ENCODE measurements at places on chromosomes 3 and 15. TPM values are rescaled to one million over a fixed set of nuclear protein-coding genes. Genes with fewer than 3 reads are reported as not detected.

FRMD5 gene
- not detected for total RNA-seq

TMEM158 gene
- total RNA-seq, result 1.7 TPM

SCN5A gene
- 0.30 TPM for total RNA-seq

CCR8 gene
- total RNA-seq, result not detected

ZNF620 gene
- 6.3 TPM for total RNA-seq

DNA sequence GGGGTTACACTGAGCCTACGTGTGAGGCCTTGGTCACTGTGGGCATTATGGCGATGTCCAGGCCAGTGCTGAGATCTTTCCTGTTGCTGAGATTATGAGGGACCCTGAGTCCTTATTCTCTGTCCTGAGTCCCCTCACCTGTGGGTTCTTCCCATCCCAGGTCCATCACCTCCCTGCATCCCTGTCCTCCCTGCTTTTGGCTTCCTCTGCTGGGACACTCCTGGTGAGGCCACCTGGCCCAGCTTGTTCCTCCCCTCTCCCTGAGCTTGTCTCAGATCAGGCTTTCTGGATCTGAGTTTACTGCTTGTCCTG lies 36.1 kb downstream of the AMOTL2 start:
- H3K4me3 ChIP-seq, result no peak overlapping the region
- H3K27ac ChIP-seq, result no peak overlapping the region
- H3K27me3 ChIP-seq, result no peaks in the 10 kb centered on the region

- no peak overlapping the region for H3K27ac ChIP-seq
- H3K4me1 ChIP-seq, result no peaks in the 10 kb centered on the region
- H3K27me3 ChIP-seq, result no peaks in the 10 kb centered on the region
Observed at GRCh38 chr15:82018201-82018600, 27.6 kb downstream of the MEX3B start.

DNA sequence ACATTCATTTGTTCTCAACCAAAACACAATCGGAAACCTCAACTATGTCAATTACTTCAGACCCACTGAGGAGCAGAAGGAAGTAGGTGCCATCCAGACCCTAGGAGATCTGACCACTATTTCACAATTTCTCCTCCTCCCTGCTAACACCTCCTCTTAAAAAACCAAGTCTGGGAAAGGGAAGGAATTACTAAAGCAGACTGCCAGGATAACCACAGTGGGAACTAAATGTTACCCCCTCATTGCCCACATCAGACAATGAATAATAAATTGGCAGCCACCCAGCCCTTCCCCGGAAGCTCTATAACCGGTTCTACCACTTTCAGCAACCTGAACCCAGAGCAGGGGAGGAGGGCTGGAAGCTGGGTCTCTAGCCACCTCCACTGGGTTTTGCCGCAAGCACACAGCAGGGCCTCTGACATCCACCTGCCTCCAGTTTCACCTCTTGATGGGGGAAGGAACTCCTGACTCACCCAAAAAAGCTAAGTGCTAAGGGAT lies 17.6 kb downstream of the C15orf62 start:
- H3K4me3 ChIP-seq, result no peak overlapping the region
- H3K27me3 ChIP-seq, result no peaks in the 10 kb centered on the region
- DNase-seq, result no peak
- H3K27ac ChIP-seq, result peak overlapping the region; percentile 64
- no peaks in the 10 kb centered on the region for H3K36me3 ChIP-seq

DNA sequence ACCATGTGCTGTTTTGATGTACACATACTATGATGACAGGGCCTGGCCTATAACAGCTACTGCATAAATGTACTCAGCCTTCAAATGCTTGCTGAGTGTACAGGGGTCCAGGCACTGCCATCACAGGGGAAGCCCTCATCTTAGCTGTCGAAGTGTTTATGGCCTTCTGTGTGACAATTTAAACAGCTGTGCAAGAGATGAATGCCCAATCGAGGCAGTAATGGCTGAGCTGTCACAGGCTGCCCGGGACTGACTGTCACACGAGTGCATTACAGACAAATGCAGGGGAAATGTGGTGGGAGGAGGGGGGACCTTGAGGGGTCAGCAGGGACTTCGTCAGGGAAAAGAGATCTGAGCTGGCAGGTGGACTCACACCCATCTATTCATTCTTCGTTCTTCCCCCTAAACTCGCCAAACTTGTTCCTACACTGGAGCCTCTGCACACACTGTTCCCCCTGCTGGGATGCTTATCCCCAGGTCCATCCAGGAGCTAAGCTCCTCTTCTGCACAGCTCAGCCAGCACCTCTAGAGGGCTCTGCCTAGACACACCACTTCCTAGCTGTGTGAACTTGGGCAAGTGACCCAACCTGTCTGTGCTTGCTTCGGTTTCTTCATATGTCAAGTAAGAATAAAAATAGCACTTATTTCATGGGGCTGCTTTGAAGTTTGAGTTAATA lies 156.2 kb upstream of the IQSEC1 start:
- H3K36me3 ChIP-seq, result no peaks in the 10 kb centered on the region
- peaks cover 11% of the 10 kb centered on the region for H3K4me1 ChIP-seq
- no peak for DNase-seq
- H3K4me3 ChIP-seq, result no peak overlapping the region
- no peak overlapping the region for H3K27ac ChIP-seq

DNA sequence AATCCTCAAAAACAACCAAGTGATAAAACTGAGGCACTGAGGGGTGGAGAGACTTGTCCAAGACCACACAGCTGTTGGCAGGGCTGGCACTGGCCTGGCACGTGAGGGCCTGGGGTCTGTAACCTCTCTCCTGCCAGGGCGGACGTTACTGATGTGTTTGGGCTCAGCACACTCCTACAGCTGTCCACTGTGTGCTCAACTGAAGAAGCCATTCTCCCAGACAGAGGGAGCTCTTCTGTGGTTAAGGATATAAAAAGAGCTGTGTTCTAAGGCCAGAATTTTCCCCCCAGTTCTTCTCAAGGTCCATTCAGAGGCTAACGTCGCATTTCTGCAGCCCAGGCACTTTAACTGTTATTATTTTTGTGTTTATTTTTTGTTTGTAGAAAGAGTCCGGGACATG lies 429.0 kb upstream of the ATP11B start:
- H3K27ac ChIP-seq, result no peak overlapping the region
- no peaks in the 10 kb centered on the region for H3K36me3 ChIP-seq
- no peaks in the 10 kb centered on the region for H3K4me1 ChIP-seq
- DNase-seq, result peak; percentile 31

DNA sequence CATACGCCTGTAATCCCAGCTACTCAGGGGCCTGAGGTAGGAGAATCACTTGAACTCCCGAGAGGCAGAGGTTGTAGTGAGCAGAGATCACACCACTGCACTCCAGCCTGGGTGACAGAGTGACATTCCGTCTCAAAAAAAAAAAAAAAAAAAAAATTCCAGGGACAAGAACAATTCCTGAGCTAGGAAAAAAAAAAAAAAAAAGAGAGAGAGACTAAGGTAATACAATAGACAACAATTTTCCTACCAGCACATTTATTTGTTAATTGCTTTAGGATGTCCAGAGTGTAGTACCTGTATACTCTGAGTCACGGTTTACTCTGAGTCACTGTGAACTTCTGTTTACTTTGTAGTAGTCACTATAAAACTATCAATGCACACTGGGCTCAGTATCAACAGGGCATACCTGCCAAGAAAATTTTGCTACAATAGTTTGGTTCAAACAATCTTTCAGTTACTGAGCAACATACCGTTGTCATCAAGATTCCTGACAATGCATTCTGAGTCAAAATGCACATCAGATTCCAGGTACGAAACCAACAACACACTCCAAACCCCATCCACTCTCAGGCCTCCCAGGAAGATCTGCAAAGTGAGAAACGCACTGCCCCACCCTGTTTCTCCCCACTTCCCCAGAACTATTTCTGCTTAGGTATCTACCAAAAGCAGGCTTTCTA lies 28.3 kb downstream of the IGF2BP2 start:
- H3K4me1 ChIP-seq, result peaks cover 8% of the 10 kb centered on the region
- no peak overlapping the region for H3K4me3 ChIP-seq
- no peak for DNase-seq
- H3K27ac ChIP-seq, result no peak overlapping the region

DNA sequence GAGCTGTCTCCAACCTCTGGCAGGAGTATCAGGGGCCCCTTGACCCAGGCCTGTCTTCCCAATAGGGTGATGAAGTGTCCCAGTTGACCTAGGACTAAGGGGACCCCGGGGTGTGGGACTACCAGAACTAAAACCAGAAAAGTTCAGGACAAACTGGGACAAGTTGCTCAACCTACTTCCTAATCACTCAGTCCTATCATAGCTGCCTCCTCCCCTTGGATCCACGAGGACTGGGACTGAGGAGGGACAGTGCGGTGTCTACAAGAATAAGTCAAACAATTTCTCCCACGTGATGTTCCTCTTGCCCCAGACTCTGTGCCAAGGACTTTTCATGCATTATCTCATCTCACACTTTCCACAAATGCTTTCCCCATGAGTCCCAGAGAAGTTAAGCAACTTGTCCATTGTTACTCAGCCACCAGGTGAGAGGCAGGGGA lies 49.4 kb upstream of the SLCO2A1 start:
- H3K27ac ChIP-seq, result no peak overlapping the region
- no peaks in the 10 kb centered on the region for H3K27me3 ChIP-seq
- H3K4me1 ChIP-seq, result no peaks in the 10 kb centered on the region
- no peak overlapping the region for H3K4me3 ChIP-seq

DNA sequence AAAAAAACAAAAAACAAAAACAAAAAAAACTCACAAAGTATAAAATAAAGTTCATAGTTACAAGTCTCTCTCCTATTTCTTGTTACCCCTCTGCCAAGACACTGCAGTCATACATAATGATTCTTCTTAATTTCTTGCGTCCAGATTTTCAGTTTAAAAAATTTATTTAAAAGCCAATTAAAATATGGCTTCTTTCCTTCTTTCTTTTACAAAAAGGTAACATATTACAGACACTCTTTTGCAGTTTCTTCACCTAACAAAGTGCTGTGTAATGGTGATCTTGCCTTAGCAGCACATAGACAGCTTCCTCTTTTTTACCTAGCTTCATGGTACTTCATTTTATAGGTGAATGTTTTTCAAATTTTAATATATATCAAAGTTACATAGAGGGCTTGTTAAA lies 136.1 kb upstream of the SGO1 start:
- H3K36me3 ChIP-seq, result no peaks in the 10 kb centered on the region
- no peaks in the 10 kb centered on the region for H3K4me1 ChIP-seq
- no peak overlapping the region for H3K27ac ChIP-seq
- H3K4me3 ChIP-seq, result no peak overlapping the region
- no peak for DNase-seq

DNA sequence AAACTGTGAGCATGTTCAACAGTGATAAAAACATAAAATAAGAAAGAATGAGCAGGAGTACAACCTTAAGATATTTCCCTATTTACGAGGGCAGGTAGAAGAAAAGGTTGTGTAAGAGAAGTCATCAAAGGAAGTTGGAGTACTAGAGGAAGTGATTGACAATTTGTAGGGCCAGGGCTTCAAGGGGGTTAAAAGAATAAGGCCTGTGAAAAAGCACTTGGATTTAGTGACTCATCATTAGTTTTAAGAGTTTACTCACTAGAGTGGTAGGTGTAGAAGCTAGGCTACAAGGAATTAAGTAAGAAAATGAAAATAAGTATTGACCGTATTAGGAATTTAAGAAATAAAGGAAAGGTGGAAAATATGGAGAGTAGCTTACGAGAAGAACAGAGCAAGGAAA lies 23.6 kb downstream of the KCNMB3 start:
- H3K36me3 ChIP-seq, result peaks cover 66% of the 10 kb centered on the region
- H3K4me1 ChIP-seq, result no peaks in the 10 kb centered on the region
- no peak overlapping the region for H3K27ac ChIP-seq
- no peak overlapping the region for H3K4me3 ChIP-seq

GRCh38 chr15:42239528-42240182 lies 31.6 kb upstream of the VPS39 start:
- H3K27me3 ChIP-seq, result no peaks in the 10 kb centered on the region
- peaks cover 26% of the 10 kb centered on the region for H3K36me3 ChIP-seq
- no peak overlapping the region for H3K4me3 ChIP-seq
- no peak for DNase-seq
- peak overlapping the region; percentile 7 for H3K27ac ChIP-seq

- H3K36me3 ChIP-seq, result no peaks in the 10 kb centered on the region
- no peaks in the 10 kb centered on the region for H3K27me3 ChIP-seq
- no peak overlapping the region for H3K27ac ChIP-seq
Observed at GRCh38 chr3:53938645-53939044, 47.0 kb upstream of the SELENOK start.
